ENCODE measurements at places on chromosomes 7 and 10.

DNA sequence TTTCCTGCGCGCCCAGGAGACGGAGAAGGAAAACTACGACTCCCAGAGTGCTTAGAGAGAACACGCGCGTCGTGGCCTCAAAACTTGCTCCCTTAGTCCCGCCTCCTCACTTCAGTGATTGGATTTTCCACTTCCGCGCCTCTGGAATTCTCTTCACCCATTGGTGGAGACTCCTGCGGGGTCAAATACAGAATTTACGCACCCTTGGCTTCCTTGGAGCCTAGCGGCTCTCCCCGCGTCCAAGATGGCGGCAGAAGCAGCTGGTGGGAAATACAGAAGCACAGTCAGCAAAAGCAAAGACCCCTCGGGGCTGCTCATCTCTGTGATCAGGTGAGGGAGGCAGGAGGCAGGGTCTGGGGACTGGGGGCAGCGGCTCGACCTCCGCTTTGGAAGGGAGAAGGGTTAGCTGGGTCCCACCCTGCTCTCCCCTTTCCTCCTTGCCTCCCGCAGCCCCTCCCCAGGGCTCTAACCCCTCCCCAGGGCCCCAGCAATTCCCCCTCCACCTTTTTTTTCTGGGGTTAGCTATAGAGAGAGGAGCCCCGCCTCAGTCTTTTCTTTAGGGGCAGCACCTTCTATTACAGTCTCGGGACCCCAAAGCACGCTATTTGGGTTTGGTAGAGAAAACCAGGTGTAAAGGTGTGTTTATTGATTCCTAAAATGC is at the start of gene EXOC4:
Gene EXOC4 (plus strand): TSS at position 221 of the 661 bp plus-strand sequence.
- peak; percentile 97 for DNase-seq

GRCh38 chr7:31493714-31494181 is 20.1 kb upstream of the ITPRID1 start:
- DNase-seq, result no peak

DNA sequence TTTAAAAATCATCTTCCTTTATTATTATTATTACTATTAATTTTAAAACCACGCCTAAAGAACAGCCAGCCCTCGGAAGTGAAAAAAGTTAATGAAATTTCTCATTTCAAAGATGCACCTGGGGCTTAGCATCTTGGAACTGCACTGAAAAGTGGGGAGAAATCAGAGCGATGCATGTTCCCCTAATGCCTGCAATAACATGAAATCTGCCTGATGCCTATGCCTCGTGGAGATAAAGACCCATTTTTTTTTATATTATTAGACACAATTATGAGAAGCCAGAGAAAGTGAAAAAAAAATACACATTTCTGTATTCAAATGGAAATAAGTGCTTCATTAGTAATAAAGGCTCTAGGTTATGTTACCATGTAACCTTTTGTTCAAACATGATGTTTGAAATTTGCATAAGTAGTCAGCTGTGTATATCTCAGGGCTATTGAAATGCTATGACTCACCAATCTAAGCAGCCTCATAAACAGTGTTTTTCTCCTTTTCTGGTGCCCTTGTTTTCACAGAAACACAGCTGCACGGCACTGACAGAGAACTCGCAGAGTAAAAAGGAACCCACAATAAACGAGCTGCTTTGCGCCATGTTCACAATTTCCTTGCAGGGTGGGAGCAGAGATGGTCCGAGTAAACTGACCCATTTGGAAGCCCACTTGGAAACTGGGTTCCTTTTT is 175.8 kb upstream of the PRKCQ start:
- DNase-seq, result no peak

- no peak for DNase-seq
Observed at GRCh38 chr7:123828805-123829204, 16.2 kb upstream of the HYAL4 start.

DNA sequence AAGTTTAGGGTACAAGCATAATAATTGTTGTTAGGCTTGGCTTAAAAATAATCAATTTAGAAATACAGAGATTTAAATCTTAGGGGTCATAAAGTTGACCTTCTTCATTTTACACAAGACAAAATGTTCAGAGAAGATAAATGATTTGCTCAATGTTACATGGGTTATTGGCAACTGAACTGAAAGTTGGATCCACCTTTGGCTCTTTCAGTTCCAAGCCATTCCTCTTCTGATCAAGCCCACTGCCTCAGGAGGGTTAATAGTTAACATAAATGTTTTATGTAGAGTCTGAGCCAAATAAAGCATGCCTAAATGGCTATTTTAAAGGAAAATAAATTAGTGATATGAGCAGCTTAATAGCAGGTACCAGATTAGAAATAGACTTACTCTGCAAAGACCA is 79.1 kb upstream of the RHOBTB1 start:
- no peak for DNase-seq

- peak; percentile 92 for DNase-seq
Observed at GRCh38 chr7:66204822-66205740, at the start of gene TPST1. Gene TPST1, plus strand, starts transcription at chr7:66205334. Its CDS starts 35,092 bp downstream, at chr7:66240426.

DNA sequence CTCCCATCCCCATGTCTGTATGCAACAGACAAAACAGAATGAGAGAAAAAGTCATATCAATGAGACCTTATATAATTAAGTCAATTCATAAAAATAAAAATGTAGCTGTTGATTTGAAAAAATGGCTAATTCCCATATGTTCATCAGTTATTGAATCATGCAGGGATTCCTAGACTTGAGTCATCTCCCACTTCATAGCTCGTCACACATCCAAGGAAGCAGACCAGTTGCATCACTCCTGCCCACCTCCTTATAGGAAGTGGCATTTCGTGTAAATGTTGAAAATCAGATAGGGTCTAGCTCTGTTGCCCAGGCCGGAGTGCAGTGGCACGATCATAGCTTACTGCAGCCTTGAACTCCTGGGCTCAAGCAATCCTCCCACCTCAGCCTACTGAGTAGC is 56.1 kb upstream of the SH2B2 start:
- DNase-seq, result no peak
